Natural killer cell (primary cell): ENCODE measurements at places on chromosomes 6 and 20.

DNA sequence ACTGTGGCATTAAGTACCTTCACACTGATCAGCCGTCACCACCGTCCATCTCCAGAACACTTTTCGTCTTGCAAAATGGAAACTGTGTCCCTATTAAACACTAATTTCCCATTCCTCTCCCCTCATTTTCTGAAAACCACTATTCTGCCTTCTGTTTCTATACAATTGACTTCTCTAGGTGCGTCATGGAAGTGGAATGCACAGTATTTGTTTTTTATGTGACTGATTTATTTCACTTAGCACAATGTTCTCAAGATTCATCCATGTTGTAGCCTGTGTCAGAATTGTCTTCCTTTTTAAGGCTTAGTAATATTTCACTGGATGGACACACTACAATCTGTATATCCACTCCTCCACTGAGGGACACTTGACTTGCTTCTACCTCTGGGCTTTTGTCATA is 53.8 kb upstream of the PDE10A start:
- DNase-seq: no peak

DNA sequence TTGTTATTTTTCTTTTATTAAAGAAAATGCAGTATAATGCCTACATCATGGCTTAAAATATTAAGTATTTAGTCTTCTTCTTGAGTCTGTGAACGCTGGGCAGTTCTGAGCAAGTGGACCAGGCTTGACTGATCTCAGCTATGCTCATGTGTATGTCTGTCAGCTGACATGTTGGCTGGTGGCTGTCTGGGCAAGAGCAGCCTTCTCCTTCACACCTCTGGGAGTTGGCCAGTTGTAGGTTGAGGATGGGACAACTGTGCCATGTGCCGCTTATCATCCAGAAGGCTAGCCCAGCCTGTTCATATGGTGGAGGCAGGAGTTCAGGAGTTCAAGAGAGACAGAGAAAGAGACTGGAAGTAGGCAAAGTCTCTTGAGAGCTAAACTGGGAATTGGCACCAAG is 175.9 kb downstream of the PLCB4 start:
- DNase-seq: no peak

DNA sequence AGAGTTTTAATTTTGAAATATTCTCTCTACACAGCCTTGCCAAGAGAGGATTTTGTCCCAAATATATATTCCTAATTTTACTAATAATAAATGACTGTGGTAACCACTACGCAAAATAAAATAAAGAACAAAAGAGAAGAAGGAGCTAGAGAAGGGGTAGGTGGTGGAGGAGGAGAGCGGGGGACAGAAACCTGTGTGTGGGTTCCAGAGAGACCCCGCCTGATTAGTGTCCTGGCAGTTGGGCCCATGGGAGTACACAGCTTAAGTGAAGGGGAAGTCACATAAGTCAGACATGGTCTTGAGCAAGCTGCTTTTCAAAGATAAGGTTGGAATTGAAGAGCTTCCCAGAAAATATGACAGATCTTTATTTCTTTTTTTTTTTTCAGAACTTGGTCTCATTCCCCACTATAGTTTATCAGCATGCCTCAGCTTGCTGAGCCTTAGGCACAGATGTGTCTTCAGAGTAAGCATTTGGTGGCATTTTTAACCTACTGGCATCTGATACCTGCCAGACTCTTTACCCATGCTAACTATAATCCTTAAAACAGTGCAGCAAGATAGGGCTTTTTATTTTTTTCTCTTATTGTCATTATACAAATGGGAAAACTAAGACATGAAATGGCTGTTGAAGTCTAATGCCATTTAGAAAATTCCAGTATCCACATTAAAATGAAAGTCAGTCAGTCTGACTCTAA is 9.6 kb upstream of the RHAG start:
- DNase-seq: no peak

DNA sequence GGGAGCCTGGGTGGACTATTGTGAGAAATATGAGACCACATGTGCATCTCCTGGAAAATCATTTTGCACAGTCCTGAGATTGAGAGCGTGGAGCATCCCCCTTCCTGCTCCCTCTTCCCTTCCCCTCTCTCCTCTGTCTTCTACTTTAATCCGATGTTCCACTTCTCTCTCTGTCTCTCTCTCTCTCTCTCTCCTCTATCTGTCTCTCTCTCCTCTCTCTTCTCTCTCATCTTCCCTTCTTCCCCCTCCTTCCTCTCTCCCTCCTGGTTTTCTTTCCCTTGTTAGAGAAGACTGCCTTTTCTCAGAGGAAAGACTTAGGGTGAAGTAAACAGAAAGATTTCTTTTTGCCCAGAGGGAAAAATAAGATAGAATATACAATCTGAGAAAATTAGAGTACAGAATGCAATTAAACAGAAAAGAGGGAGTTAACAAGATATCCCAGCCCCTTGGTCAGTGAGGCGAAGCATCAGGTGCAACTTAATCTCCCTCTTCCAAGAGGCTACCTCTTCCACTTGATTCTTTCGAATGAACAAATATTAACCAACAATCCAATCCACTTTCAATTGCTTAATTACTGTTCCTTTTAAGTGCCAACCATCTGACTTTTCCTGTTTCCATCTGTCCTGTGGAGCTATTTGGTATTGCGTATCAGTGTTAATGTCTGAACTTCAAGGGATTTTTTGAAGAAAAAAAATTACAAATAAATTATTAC is 14.6 kb downstream of the KHDC1 start:
- no peak for DNase-seq

DNA sequence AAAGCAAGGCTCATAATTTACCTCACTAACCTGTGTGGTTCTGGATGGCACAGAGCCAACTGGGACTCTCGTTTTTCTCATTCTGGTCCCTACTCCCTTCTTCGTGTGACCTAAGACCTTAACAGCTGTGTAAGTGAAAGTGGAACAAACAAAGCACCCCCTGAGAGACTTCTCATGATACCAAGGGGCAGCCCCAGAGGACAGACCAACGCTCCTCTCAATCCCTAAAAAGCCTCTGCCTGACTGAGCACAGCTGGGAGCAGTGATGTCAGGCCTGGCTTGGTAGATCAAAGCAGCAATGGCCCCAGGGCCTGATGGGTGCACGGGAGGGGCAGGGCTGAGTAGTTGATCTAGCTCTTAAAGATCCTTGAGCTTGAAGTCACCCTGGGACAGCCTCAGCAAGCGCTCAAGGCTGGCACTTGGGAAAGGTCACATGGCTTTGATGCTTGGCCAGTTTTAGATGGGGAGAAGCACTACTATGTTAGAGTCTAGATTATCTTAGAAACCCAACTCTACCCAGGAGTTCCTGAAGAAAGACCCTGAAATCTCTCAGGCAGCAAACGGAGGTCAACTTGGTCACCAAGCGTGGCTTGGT is 16.2 kb upstream of the TGM2 start:
- DNase-seq: no peak

GRCh38 chr6:148769304-148769968 is 22.6 kb downstream of the UST start:
- DNase-seq: no peak

DNA sequence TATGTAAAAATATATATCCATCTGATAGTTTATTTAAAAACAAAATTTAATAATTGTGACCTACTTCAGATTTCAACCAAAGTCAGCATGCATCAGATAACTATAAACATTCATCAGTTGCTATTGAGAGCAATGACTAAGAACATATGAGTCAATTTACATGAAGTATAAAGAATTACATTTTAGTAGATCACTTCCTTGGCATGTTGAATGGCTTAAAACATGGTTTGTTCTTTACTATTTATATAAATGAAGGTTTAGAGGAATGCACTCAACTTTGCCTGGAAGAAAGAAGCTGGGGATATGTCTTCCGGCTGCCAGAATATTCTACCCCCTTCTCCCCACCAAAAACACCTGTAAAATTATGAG is 6.4 kb upstream of the FAM217A start:
- DNase-seq: no peak

- DNase-seq: no peak
These were observed 580.7 kb downstream of the RFPL4B start for GRCh38 chr6:112927641-112928320.

DNA sequence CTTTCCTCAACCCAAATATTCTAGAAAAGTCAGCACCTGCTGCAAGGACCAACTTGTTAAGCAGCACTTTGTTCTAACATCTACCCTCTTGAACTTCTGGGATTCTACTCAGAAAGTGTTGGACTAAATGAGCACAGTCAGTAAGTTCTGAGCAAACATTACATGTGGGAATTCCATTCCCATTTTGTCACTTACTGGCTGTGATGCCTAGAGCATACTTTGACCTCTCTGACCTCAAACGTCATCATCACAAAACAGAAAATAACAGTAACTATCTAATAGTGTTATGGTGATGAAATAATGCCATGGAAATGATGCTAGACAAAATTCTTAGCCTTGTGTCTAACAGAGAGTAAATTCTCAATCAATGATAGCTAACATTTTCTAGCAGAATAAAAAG is 829.4 kb downstream of the EPHA7 start:
- DNase-seq: no peak

DNA sequence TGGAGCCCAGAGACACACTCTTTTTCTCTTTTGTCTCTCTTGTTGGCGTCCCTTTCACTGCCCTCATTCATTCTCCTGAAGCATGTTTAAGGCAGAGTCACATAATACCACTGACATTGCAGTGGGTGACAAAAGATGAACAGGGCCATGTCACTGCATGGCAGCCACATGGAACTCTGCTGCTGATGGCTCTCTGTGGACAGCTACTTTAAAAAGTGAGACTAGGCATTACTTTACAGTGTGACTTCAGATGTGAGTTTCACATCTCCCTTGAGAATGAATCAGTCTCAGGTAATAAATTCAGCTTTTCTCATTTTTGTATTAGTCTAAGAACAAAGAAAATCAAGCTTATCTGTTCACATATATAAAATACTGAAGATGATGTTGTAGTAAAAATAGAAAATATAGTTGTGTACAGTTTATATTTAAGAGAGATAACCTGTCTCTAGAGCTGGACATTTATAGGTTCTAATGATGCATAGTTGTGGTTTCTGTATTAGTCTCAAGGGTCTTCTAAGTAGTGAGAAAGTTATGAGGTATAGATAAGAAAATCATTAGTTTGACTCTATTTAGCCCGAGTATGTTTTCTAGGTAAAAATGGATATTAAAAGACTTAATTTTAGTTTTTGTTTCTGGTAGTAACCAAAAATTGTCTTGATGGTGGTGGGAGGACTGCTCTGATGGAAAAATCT is 6.1 kb downstream of the MRS2 start:
- no peak for DNase-seq

GRCh38 chr20:61185841-61186601 is 66.0 kb upstream of the CDH4 start:
- DNase-seq: no peak

DNA sequence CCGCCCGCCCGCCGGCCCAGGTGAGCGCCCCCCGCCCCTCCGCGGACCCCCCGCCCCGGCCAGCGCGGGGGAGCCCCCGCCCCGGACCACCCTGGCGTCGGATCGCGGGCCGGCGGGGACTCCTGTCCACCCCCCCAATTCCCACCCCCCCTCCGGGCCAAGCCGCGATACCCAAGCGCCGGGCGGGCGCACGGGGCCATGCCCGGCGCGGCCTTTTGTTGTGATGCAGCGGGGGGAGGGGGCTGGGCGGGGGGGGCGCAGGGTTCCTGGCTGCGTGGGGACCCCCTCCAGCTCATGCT is 245 bp downstream of the SRC start:
- DNase-seq: no peak

- no peak for DNase-seq
These were observed 23.4 kb downstream of the IL22RA2 start for GRCh38 chr6:137150072-137150471.

DNA sequence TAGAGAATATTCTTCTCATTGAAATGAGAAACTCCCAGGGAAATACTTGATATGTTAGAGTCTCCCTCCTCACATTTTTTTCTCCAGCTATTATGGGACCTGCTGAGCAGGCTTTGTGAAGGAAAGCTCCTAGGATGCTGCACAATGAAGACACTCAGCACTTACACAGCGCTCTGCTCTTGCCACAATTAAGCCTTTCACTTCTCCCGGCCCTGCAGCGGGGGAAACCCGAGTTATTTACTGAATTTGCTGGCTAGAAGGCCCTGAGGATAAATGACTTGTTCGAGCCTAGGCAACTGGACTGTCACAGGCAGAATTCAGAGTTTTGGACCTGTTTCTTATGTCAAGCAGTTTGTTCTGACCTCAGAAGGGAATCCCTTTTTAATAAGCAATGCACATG is 102.0 kb downstream of the MAP3K7 start:
- no peak for DNase-seq

DNA sequence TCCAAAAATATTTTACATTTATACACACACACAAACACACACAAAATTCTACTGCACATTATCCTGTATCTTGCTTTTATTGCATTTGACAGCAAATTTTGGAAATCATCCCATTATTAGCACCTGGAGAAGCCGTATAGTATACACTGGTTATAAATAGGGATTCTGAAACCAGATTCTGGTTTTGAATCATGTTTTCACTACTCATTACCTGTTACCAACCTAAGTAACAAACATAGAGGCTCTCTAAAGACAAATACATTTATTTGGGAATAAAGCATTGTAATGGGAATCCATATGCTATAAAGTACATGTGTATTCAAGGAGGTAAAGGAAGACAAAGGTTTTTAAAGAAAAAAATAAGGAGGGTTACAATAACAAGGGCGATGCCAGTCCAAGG is 106.8 kb downstream of the OR2B2 start:
- DNase-seq: no peak

GRCh38 chr6:106516616-106517015 is 112.7 kb downstream of the RTN4IP1 start:
- DNase-seq: peak; percentile 45

DNA sequence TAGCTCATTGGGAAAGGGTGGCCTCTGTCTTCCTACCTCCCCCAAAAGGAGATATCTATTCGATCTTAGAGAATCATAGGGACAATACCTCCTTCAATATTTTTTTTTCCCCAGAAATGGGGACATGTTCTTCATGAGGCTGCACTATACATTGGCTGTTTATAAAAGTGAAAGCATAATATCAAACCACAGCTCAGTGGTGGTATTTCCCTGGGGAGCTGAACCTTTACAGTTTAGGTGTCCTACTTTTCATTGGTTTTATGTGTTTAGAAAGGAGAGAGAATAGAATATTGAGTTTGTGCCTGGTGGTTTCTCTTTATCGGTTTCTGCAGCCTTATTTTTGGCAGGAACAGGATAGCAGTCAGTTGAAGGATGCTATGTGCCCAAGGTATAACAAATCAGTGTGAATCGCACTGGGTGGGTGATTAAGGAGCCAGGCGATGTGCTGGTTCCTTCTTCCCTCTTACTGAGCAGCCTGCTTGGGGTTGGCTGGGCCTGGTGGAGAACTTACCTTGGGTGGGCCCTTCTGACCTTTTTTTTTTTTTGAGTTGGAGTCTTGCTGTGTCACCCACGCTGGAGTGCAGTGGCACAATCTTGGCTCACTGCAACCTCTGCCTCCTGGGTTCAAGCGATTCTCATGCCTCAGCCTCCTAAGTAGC is 25.2 kb downstream of the UST start:
- peak; percentile 41 for DNase-seq
